ENCODE measurements at places on chromosomes 13 and 19.

GRCh38 chr13:91948736-91949135, 550.3 kb downstream of the GPC5 start:
- no peak for DNase-seq

- DNase-seq = no peak
Observed at GRCh38 chr13:108306860-108307259, 37.3 kb downstream of the TNFSF13B start.

DNA sequence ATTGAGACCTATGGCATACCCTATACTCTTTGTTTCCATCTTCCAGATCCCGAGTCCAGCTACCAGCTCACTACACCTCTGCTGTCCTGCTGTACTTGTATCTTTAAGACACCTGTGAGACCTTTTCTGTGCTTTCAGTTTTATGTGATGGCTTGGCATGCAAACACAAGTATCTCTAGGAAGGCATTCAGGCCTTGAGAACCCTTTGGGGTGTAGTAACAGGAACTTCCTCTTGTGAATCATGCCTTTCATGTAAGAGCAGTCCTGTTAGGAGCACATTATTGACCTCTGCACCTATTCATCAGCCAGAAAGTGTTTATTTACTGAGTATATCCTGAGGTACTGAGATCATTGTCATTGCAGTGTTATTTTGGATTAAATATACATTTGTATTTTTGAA, 87.0 kb upstream of the HTR2A start:
- peak; percentile 47 for DNase-seq

- DNase-seq = no peak
Observed at GRCh38 chr19:3007975-3008374, 21.1 kb downstream of the TLE2 start.

DNA sequence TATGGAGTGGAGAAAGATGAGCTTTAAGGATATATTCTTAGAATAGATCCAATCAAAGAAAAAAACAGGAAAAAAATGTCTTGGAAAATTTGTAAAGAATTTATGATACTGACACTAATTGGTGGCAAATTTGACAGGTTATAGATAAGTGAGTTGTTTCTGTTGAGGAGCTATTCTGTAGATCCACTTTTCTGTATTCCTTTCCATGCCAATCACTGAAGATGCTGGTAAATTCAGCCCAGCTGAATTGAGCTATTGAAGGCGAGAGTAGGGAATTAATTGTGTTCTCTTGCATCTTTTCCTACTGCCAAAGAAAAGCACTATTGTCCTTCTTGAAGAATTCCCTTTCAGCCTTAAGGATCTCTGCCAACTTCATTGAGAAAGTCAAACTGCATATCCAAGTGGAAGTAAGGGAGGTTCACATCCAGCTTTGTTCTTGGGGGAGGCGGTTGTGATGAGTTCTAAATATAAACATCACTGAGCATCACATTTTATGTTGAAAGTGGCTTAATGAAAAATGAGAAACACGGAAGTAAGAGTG, 113.1 kb downstream of the PCDH9 start:
- DNase-seq = no peak

DNA sequence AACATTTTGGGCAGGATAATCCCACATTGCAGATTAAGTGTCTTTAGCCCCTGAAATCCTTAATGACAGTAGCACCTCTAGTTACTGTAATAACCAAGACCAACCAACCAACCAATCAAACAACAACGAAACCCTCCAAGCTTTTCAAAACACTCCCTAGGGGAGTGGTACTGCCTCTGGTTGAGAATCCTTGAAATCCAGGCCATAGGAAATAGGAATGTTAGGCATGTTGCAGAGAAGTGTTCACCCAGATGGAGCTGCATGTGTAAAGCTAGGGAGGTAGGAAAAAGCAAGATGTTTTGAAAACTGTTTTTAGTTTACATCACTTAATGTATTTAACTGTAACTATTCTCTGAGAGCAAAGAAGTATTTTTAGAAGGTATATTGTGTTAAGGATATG, 4.5 kb downstream of the LACC1 start:
- DNase-seq = no peak

- no peak for DNase-seq
Observed at GRCh38 chr13:23386533-23386932, 47.0 kb downstream of the SACS start.

DNA sequence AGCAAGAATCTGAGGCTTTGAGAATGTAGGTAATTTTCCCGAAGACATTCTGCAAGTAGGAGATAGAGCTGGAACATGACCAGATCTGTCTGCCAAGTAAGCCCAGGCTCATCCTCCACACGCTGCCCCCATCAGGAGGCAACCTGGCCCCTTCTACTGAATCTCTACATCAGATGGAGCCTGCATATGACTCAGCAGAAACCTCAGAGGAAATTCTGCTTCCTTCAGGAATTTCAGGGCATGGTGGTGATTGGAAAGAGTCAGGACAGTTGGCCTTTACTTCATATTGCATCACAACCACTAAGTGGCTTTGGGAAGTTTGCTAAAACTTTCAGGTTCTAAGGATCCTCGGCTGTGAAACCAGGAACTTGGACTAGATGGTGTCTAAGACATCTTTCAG, 85.2 kb downstream of the LRRC63 start:
- peak; percentile 54 for DNase-seq

GRCh38 chr13:114088234-114088633, 44.2 kb downstream of the RASA3 start:
- no peak for DNase-seq

DNA sequence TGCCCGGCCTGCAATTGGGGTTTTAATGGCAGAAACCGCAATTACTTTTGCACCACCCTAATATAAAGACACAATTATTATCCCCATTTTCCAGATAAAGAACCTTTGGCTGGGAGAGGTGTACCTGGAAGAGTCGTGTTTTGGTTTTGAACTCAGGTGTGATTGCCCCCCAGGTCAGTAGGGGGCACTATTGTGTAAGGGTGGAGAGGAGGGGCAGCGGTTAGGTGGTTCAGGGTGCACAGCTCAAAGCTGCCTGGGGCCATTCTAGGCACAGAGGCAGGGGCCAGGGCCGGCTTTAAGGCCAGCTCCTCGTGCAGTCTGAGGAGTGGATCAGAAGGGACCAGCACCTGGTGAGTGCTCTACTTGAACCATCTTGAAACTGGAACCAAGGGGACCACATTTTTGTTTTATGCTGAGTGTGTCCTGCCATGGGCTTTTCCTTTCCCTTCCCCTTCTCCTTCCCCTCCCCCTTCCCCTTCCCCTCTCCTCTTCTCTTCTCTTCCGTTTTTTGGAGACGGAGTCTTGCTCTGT, 5.8 kb upstream of the FCGRT start:
- DNase-seq = peak; percentile 88

GRCh38 chr19:19405971-19406877, 749 bp downstream of the GATAD2A start:
- no peak for DNase-seq

DNA sequence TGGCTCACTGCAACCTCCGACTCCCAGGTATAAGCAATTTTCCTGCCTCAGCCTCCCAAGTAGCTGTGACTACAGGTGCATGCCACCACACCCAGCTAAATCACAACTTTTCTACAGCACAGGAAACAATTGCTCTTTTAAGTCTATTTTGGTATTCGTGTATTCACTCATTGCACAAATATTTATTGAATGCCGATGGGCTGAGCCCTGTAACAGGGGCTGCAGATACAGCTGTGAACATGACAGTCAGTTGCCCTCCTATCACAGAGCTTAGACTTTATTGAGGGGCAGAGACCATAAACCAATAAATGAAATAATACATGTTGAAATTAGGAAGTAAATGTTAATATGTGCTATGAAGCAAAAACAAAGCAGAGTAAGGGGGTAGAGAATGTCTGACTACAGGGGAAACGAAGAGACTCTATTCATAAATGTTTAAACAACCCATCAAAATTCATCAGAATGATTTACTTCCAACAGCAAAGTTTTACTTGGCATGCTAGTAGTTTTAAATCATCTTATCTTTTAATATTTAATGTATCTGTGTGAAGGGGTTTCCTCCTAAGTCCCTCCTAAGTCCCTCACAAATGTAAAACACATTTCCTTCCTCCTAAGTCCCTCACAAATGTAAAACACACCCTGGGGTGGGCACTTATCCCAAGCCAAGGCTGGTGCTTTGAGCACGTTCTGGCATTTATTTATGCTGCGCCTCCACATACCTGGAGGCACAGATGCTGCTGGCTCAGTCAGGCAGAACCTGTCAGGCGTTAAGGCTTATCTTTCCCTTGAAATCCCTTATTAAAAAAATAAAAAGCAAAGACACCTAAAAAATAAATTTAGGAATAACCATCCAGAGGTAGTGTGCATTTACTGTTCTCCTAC, 140.8 kb downstream of the MIPEP start:
- DNase-seq = no peak

Measured in MV-4-11 (cell line).